Globus pallidus (tissue), 1 donor: ENCODE measurements at places on chromosomes 2 and 18.
A peak's percentile ranks its signal among the peaks of the same experiment; 100 is the strongest.

DNA sequence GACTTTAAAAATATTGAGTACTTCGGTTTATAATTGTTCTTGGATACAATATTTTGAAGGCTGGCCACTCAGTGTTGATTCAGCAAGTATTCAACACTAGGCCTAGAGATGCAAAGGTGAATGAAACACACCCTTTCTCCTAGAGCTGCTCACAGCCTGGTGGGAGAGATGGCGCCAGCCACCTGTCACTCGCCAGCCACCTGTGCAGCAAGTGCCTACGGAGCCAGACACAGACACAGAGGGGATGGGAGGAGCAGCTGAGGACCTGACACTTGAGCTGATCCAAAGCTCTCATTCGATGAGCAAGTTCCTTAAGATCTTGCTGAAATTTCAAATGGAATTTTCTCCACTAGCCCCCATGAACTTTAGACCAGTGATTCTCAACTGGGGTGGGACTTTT lies 151.1 kb upstream of the RIOK3 start:
- no peak for DNase-seq

- DNase-seq, result peak; percentile 89
These were observed 1.8 kb downstream of the PKP4 start for GRCh38 chr2:158458617-158458920.

DNA sequence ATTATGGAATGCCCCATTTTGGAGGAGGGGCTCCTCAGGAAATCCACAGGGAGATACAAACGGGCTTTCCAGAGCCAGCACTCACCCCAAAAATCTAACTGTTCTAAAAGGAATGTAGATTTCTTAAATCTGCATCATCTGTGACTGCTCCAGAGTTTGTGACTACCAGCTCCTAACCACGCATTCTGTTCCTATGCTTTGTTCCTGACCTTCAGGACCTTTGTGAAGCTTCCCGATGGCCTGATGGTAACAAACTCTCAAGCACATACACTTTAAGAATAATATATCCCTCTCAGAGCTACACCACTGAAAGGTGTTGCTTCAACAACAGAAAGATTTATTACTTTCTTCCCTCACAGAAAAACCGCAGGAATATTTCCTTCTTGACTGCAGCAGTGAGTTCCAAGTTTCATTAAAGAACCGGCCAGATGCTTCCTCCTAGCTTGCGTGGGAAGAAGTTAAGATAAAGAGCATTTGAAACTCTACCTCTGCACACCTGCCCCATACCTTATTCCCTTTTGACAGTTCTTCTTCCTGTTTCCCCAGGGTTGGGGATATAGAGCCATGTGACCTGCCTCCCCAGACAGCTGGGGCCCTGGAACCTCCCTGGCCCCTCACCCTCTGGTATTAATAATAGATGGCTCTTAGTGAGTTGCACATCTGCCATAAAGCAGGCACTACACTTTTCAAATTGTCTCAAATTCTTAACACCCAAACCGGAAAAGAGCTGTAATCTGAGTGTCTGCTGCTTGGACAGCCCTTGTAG lies 40.2 kb upstream of the EML4 start:
- no peak for DNase-seq

DNA sequence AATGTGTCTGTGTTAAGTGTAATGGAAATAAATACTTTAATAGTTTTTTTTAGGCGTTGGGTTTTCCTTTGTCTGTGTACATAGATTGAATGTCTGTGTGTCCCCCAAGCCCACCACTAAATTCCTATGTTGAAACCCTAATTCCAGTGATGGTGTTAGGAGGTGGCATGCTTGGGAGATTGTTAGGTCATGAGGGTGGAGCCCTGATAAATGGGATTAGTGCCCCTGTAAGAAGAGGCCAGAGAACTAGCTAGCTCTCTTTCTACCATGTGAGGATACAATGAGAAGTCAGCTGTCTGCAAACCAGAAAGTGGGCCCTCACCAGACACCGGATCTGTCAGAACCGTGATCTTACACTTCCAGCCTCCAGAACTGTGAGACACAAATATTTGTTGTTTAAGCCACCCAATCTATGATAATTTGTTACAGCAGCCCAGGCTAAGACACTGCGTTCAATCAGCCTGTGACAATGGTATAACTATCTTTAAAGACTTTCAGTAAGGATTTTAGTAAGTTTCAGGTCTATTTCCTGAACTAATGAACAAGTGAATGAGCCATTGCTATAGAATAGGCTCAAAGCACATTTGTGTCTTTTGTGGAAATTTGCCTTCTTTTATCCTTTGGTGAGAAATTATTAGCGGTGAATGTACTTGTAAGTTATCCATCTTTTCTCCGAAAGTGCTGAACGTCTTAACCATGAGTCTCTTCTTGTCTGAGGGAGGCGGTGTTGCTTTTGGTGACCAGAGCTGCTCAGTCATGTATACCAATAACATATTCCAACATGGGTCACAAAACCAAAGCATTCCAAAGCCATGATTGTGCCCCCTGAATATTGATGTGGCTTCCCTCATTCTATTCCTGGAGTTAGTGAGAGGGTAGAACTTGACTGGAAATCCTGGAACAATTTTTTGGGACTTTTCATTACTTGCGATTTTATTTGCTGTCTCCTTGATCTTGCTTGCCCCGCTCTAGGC lies 29.6 kb upstream of the IL1R1 start:
- no peak for DNase-seq

DNA sequence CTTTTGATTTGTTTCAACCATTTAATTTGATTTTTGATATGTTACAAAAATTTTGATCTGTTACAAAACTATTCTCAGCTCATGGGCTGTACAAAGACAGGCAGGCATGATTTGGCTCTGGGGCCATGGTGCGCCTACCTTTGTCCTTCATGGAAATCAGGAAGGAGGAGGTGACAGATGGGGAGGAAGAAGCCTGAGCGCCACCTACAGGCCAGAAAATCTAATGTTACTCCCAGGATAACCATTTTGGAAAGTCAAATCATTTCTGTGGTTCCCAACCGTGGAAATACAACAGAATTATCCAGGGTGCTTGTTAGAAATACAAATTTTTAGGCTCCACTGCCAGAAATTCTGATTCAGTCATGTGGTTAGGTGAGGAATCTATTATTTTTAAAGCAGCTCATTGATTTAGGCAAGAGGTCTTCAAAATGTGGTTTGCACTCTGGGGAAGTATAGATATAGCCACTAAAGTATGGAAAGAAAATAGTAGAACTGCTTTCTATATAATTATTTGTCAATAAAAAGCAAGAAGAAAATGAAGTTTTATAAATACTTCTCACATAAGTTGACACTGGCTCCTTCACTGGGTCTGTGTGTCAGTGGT lies 93.9 kb downstream of the EVA1A start:
- no peak for DNase-seq

DNA sequence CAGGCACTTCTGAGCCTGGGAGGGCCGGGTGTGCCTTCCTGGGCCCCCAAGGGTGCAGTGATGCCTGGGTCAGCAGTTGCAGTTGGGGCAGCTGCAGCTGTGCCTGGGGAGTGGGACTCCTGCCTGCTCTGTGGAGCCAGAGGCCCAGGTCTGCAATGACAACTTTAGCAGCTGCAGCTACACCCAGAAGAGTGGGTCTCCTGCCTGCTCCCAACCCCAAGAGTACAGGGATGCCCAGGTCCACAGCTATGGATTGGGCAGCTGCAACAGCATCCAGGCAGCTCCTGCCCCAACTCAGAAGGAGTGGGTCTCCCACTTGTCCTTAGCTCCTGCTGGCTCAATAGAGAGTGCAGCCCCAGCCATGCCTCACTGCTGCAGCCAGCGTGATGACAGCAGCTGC lies 73.0 kb upstream of the ST3GAL5 start:
- DNase-seq, result no peak

GRCh38 chr2:102520009-102520408 lies 47.0 kb downstream of the SLC9A4 start:
- no peak for DNase-seq

DNA sequence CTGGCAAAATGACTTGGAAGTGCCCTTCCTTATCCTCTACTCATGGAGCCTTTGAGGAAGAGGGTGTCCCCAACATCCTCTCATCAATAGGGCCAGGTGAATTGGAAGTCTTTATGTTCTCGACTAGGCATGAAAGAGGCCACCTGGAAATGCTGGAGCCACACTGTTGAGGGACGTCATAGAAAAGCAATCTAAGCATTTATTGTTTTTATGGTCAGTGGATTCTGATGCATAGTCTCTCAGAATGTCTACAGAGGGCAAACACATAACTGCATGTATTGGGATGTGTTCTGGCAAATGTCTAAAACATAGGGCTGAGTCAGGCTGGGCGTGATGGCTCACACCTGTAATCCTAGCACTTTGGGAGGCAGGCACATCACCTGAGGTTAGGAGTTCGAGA lies 246.6 kb upstream of the SP5 start:
- DNase-seq, result no peak

DNA sequence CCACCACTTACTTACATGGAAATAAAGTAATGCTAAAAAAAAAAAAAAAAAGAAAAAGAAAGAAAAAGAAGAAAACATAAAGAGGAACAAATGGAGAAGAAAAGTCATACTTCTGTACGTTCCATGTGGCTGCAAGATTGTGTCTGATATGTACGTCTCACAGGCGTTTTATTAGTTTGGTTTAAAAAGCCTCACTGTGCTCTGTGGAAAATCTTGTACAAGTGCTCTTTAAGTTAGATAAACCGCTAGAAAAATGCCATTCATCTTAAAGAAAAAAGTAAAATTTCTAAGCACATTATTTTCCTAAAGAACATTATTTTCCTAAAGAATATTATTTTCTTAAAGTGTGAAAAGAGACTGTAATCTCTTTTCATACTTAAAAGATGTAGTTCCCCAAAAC lies 165.1 kb downstream of the ZNF521 start:
- DNase-seq, result no peak

DNA sequence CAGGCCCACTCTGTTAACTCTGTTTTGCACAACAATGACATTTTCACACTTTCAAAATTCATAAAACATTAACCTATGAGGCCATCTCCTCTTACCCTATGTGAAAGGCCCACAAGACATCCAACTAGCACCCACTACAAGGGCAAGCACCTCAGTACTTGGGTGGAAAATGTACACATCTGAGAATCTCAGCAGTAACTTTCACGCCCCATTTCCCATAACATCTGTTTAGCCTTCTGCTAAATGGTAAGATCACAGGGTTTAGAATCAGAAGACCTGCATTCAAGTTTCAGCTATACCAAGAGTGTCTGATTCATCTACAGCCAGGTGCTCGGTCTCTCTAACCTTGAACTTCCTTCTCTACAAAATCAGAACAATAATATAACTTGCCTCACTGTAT lies 89.2 kb downstream of the SP100 start:
- DNase-seq, result no peak

- no peak for DNase-seq
These were observed 83.7 kb upstream of the B3GNT2 start for GRCh38 chr2:62112179-62112578.

GRCh38 chr2:239337122-239337876 lies 63.5 kb downstream of the HDAC4 start:
- DNase-seq, result peak; percentile 65

GRCh38 chr2:6341588-6342129 lies 524.0 kb downstream of the CMPK2 start:
- DNase-seq, result no peak

DNA sequence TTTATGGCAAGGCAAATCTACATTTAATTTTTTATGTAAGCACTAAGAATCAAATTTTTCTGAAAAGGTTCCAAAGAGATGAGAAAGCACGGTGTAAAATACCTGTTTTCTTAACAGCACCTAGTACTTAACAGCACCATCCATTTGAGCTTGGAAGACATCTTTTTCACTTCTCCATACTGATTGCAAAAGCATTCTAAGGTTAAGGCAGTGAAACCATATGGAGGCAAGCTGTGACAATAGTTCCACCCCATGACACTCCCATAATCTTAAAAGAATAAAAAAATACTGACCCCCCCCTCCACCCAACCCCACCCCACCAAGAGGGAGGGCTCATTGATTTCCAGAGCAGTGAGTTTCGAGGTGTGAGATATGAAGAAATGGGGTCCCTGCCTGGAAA lies 60.6 kb downstream of the ZCCHC2 start:
- DNase-seq, result no peak

GRCh38 chr2:120348737-120349439 lies 3.0 kb downstream of the INHBB start:
- no peak for DNase-seq

GRCh38 chr2:202689898-202690297 lies 55.1 kb downstream of the FAM117B start:
- no peak for DNase-seq
